Stimulated activated CD8-positive, alpha-beta memory T cell treated with anti-CD3 and anti-CD28 coated beads, Interleukin-2, amount 100 ng/mL, for 1 hour (primary cell): ENCODE measurements at places on chromosomes 7 and 10.

DNA sequence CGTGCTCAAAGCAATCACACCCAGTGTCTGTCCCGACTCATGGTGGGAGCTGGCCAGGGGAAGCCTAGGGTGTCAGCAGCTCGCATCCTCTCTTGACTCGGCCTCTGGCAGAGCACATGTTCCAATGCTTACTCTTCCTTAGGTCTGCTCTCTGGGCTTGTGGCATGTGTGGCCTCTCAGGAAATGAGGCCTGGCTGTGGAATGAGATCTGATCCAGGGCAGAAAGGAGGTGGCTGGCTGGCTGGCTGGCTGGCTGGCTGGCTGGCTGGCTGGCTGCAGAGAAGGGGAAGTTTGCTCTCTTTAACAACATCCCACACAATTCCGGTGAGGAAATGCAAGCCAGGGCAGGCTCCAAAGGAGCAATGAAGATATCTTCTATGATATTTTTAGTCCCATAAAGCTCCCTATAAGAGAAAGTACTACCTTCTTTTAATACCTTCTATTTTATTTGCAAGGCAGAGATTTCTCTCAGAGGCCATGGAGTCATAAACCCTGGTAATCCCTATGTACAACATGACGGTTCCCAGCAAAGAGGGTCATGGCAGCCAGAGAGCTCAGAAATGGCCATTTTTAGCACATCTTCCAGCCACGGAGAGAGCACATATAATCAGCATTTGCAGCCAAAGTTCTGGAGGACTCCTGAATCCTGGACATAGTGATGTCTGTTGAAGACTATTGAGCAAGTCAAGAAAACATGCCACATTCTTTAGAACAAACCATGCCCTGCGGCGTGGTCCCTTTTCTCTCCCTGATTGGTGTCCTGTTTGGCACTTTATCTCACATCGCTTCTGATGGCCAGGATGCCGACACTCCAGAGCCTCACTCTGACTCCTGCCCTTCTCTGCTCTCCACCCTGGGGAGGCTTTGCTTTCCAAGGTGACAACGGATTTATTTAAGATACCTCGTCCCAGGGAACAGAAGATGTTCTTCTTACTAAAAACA is 153.7 kb downstream of the FANK1 start:
- no peak for DNase-seq

GRCh38 chr7:98464558-98464940 is 63.7 kb upstream of the BAIAP2L1 start:
- no peak for DNase-seq

GRCh38 chr7:111438369-111439289 is 123.7 kb downstream of the IMMP2L start:
- DNase-seq: no peak

DNA sequence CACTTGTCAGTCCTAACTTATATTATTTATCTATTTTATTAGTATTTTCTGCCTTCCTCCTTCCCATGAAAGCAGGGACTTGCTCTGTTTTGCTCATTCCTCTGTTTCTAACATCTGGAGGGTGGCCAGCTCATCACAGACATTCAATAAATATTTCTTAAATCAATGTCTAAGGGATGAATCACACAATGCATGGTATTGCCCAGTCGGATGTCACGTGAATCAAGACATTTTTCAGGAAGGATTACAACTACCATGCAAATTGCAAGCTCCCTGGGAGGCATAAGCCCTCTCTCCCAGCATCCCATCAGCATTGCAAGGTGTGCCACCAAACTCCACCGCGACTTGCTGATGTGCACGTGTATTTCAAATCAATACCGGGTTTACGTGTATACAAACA is 146.6 kb upstream of the RNF32 start:
- DNase-seq: no peak

- no peak for DNase-seq
Measured at GRCh38 chr7:84040355-84040754, 154.2 kb downstream of the SEMA3A start.
